ENCODE measurements at places on chromosomes 6 and 20.
A peak's percentile ranks its signal among the peaks of the same experiment; 100 is the strongest.

- DNase-seq = no peak
Observed at GRCh38 chr6:111061508-111061907, 25.8 kb upstream of the SLC16A10 start.

GRCh38 chr6:168962886-168963285 lies 290.8 kb downstream of the THBS2 start:
- no peak for DNase-seq

GRCh38 chr20:34437330-34437986 lies 74.4 kb downstream of the ITCH start:
- DNase-seq = no peak

GRCh38 chr6:109739686-109740085 lies 48.6 kb downstream of the FIG4 start:
- no peak for DNase-seq

DNA sequence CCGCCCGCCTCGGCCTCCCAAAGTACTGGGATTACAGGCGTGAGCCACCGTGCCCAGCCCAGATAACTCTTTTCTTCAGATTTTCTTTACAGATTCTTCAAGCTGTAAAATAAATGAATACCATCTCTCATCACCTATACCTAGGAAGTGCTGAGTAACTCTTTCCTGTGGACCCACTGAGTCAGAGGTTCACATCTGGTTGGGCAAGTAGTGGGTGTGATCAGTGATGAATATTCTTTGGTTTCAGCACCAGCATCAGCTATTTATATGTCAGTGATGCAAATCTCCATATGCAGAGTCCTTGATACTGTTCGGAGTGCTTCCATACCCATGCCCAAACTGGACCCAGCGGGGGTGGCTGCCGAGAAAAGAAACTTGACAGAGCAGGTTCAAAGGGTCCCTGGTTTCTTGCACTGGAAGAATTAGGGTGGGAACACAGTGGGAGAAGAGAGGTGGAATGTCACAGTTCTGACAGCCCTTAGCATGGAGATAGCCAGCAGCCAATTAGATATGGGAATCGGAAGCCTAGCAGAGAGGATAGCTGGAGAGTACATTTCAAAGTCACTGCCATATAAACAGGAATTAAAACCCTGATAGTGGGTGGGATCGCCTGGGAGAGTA lies 64.9 kb upstream of the DDR1 start:
- no peak for DNase-seq

DNA sequence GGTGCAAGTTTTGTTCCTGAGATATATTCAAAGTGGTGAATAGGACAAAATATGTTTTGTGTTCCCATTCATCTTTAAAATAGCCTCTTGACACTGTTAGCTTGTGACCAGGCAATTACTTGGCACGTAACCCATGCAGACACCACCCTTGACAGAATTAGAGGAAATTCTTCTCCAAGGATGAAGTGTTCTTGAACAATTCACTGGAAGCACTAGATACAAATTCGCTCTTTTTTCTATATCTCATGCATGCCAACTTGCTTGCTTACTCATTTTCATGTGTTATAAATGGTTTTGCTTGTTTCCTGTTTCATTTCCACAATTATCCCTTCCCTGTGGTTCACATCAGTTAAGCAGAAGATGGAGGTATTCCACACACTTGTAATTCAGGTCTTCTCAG lies 105.2 kb upstream of the MAN1A1 start:
- no peak for DNase-seq

- DNase-seq = no peak
Observed at GRCh38 chr20:56175884-56176283, 72.6 kb upstream of the MC3R start.

- no peak for DNase-seq
Observed at GRCh38 chr6:14635934-14636591, 518.5 kb downstream of the CD83 start.

DNA sequence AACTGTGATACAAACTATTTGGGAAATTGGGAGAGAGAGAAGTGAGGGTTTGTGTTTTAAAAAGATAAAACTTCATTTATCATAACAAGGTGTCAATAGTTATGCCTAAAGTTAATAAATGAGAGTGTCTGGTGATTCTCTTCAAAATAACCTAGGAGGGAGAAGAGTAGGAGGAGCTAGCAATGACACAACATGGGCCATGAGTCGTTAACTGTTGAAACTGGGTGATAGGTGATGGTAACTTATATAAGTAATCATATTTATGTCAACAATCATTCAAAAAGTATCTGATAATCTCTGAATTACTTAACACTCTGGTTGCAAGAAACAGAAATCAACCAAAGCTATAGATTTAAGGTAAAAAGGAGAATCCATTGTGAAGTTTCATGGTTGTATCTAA lies 46.8 kb upstream of the INSM1 start:
- no peak for DNase-seq

- DNase-seq = no peak
Observed at GRCh38 chr20:53302695-53303412, 290.8 kb downstream of the ZNF217 start.

DNA sequence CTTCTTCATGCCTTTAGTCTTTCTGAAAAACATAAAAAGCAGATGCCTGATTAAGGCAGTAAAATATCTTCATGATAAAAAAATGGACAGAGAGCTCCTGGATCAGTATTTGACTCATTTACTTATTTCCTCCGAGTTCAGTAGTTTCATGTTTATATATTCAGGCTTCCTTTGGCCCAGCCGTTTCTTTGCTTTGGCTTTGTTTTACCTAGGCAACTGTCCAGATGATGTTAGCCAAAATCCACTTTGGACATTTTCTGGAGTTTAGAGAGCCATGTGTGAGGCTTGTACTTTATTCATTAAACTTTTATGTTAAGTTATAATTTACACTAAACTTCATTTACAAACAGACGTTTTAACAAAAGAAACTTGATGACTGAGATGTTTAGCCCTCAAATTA lies 307.1 kb upstream of the RSPO3 start:
- no peak for DNase-seq

GRCh38 chr6:26045065-26045927 lies 41.9 kb upstream of the HFE start:
- peak; percentile 57 for DNase-seq

DNA sequence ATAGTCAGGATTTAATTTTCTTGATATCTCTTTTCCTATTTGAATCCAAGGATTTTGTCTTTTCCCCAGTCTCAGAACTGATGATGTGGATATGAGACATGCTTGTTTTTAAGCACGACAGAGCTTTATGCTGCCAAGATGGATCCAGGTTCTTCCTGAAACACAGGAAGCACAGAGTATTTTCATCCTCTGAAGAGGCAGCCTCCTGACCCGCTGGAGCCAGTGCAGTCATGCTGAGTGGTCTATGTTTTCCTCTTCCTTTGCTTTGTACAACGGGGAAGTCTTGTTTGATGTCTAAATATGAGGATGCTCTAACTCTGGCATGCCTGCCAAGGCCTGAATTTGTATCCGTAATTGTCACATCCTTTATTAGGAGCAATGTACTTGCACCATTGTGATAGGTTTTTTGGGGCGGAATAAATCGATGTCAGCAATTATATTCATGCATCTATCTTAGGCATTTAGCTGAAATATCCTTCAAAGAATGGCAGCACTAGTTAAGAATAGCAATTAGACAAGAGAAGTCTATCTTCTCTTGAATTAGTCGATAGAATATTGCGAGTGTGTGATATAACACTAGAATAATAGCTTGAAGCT lies 407.1 kb upstream of the JAG1 start:
- no peak for DNase-seq

GRCh38 chr6:150008588-150008987 lies 16.7 kb downstream of the RAET1L start:
- DNase-seq = no peak

GRCh38 chr6:111072801-111073360 lies 14.4 kb upstream of the SLC16A10 start:
- DNase-seq = no peak

DNA sequence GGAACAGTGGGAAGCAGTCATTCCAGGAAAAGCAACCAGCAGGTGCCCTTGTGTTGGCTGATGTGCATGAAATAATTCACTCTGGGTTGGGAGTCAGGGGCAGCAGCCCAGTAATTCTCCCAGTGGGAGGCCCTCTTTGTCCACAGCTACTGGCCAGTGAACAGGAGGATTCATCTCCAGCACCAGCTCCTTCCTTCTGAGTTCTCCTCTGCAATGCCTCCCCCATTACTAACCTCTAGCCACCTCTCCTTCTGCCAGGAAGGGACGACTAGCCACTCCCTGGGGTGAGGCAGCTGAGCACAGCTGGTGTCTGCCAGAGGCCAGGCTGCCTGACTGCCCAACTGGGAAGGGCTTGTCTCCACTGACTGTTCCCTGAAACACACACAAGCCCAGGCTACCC lies 12.5 kb upstream of the R3HDML start:
- no peak for DNase-seq

DNA sequence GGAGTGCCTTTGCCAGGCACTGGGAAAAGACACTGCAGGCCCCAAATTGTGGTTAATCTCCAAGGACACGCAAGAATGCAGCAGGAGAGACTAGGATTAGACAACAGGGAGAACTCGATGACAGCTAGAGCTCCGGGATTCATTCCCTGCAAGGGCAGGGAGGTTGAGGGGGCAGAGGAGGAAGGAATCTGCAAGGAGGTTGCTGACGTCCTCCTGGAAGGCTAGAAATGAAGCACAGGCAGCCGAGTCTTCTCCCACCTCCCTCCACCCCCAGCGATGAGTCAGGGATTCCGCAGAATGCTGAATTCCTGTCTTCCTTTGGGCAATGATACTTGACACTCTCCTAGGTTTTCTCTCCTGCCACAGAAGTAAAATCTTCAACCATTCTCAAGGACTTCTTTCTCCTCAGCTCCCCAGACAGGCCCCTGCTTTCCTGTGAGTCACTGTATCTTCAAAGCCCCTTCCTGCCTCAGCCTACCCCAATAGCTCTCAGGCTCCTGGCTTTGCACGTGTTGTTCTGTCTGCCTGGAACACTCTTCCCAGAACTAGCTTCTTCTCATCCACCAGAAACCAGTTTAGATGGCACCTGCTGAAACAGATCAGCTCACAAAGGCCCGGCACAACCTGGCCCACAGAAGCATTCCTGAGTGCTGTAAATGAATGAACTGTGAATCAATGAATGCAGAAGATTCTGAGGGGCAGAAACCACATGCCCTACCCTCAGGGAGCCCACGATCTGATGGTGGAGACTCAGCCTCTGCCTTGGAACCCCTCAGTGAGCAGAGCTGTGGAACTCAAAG lies 85.6 kb downstream of the MRPL14 start:
- DNase-seq = no peak

GRCh38 chr6:44470115-44470464 lies 82.6 kb downstream of the CDC5L start:
- DNase-seq = no peak

DNA sequence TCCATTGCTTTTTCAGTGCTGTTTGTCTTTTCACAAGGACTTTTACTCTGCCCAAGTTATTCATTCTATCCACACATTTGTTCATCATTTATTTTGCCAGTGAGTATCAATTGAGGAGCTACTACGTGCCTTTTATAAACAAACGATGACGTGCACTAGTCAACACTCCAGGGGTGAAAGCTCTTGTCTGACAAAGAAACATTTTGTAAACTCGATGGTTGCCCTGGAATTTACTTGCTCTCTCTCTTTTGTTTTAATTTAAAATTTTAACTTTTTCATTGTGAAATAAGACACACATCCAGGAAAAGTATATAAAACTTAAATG lies 8.3 kb upstream of the MRPS18A start:
- no peak for DNase-seq

DNA sequence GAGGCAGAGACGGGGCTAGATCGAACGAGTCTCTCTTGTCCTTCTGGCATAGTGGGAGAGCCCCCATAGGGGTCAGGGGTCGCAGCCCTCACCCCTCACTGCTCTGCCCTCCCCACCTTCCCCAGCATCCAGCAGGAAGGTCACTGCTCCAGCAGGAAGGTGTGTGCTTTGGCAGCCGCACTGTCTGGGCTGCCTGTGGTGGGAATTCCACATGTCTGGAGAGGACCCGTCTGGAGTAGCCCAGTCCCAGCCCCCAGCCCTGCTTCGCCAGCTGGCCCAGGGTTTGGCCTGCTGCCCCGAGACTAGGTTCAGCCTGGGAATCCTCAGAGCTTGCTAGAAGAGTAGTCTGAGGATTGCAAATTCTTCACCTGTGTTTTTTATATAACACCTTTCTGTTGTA lies 2.5 kb upstream of the R3HDML start:
- no peak for DNase-seq

DNA sequence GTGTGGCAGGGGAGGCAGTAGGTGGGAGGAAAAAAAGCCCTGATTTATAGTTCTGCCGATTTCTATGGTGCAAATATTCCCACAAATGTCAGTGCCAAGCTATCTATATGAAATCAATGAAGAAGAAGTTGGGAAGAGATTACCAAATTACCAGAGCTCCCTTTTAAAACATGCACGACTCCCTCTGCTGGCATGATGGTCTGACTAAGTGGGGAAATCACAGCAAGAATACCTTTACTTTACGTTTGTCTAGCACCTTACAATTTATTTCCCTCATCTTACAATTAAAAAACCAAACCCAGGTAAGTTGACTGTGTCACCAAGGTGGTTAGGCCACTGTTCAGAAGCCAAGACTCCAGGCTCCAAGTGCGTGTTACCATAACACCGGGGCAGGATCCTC lies 55.6 kb downstream of the AGPAT4 start:
- no peak for DNase-seq

- no peak for DNase-seq
Observed at GRCh38 chr20:3612795-3613572, 50.2 kb downstream of the GFRA4 start.

DNA sequence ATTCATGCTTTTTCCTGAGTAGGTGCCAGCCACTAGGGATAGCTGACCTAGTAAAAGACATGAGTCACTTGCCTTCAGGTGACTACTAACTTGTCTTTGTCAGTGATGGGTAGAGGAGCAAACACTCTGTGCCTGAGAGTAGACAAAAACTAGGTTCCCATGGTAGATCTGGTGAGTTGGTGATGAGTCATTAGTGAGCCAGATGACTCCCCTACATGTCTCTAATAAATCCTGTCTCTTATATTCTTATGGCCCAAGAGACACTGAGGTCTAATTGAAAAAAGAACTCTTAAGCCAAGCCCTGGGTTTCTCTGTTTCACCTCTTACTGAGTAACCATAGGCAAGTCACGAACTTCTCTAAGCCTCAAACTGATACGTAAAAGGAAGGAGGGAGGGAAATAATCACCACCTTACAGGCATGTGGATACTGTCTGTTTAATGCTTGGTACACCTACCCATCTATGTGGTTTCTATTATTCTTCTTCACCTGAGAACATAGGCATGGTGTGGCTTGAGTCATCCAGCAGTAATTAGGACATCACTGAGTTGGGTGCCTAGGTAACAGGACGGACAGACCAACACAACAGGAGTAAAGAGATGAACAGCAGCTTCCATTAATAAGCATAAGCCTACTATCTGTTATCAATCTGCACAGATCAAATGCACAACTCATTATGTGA lies 20.3 kb downstream of the TTPAL start:
- DNase-seq = no peak

DNA sequence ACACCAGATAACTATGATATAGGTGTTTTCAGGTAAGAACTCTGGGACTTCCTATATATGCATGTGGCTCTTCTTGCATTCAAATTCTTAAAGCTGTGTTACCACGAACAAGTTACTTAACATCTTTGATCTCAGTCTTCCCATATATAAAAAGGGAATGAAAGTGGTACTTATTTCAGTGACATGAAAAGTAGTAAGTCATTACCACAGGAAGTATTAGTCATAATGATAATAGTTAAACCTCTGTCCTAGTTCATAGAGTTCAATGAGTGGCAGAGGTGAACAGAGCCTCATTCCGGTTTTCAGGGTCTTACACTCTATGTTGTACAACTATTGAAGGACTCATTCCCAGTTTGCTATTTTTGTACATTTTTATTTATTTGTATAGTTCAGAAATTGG lies 237.0 kb downstream of the NKAIN2 start:
- no peak for DNase-seq

GRCh38 chr6:17842934-17843821 lies 136.5 kb upstream of the NUP153 start:
- no peak for DNase-seq
